ENCODE measurements at places on chromosomes 7 and 10.

DNA sequence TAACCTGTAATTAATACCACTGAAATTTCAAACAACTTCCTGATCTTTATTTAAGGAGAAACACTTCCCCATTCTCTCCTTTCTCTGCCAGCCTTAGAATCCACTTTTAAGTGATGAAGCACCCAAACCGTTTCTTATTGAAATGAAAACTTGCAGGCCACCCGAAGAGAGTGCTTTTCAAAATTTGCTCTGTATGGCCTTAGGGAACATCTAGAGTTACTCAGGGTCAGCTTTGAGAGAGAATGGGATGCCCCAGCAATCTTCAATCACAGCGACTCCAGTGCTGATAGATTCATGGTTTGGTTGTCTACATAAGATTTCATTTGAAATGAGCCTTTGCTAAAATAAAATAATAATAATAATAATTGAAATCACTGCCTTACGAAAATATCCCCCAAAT is 323.1 kb downstream of the PCLO start:
- no peak for DNase-seq

GRCh38 chr7:74355091-74355490 is 65.9 kb downstream of the CLIP2 start:
- DNase-seq = no peak

- DNase-seq = no peak
Measured at GRCh38 chr7:32502728-32503127, 7.4 kb downstream of the AVL9 start.

- no peak for DNase-seq
Measured at GRCh38 chr10:43322769-43323168, 48.7 kb upstream of the FXYD4 start.

- peak; percentile 14 for DNase-seq
Measured at GRCh38 chr7:130758429-130759056, 24.5 kb upstream of the KLF14 start.

DNA sequence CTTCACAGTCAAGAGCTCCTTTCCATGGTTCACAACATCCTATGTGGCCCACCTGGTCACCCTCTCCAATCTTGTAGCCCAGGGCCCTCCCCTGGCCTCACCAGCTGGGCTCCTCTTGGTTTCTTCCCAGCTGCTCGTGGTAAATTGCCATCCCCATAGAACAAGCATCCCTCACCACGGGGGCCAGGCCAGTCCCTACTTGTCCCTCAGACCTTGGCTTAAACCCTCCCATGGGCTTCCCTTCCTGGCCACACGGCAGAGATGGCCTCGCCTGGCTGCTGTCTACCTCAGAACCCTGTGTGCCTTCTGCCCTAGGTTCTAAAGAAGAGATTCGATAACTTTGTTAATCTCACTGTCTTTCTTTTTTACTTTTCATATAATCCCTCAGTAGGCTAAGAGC is 153.3 kb upstream of the TCERG1L start:
- DNase-seq = no peak

GRCh38 chr10:99369126-99369525 is 40.0 kb downstream of the CNNM1 start:
- no peak for DNase-seq

DNA sequence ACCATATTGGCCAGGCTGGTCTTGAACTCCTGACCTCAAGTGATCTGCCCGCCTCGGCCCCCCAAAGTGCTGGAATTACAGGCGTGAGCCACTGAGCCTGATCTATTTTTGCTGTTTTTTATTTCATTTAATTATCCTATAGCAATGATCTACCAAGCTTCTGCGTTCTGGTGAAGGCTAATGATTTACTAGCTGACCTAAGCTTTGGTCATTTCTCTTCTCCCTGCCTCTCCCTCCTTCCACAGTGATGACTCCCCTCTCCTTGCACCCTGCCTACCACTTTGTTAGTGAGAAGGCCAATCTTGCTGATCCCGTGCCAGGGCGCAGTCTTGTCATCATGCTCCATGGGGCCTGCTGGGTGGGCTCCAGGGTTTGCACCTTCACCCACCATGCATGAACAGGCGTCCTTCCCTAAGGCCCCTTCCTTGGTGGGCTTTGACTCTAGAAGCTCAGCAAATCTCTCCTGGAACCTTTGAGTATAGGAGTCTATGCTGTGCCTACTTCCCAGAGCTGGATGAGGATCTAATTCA is 11.9 kb upstream of the ZCCHC24 start:
- DNase-seq = no peak

- DNase-seq = no peak
Measured at GRCh38 chr10:46220187-46220586, 66.6 kb upstream of the ANTXRL start.

- peak; percentile 64 for DNase-seq
Measured at GRCh38 chr7:19294619-19295018, 149.4 kb upstream of the FERD3L start.

GRCh38 chr10:123021517-123021916 is 12.7 kb downstream of the ACADSB start:
- DNase-seq = no peak

Data from AG04449 (cell line).